RKO (cell line): ENCODE measurements at places on chromosomes 3 and 15.

GRCh38 chr15:34514251-34514670 lies 69.2 kb downstream of the GOLGA8B start:
- no peak for DNase-seq

GRCh38 chr15:26083896-26084295 lies 220.8 kb upstream of the ATP10A start:
- no peak for DNase-seq

DNA sequence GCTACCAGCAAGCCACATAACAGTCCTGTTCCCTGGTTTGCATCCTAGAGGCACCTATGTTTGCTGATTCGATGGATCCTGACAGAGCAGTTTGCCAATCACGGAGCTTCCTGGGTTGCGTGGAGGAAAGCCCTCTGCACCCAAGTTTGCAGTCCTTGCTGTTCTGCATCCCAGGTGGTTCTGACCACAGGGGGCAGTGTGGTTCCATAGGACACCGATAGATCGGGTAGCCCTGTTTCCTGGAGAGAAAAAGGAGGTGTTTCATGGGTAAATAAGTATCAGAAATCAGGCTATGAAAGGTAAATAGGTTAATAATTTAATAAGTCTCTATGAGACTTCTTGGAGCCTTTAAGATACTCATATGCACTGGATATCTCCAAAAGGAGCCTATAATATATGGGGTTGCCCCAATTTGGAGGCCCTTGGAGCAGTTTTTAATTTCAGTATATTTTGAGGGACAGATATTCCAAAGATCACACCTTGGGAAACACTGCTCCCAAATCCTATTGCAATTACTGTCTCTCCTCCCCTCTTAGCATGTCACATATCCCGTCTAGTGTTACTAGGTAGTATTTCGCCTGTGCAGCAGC lies 194.6 kb upstream of the TPM1 start:
- peak; percentile 36 for DNase-seq

GRCh38 chr15:77352887-77353286 lies 67.0 kb downstream of the PEAK1 start:
- DNase-seq: no peak

GRCh38 chr3:149593418-149594160 lies 64.2 kb downstream of the WWTR1 start:
- no peak for DNase-seq

- DNase-seq: no peak
Observed at GRCh38 chr3:78410077-78410476, 1357.7 kb downstream of the ROBO1 start.

- no peak for DNase-seq
Observed at GRCh38 chr15:82043796-82044372, 1.9 kb downstream of the MEX3B start.

- no peak for DNase-seq
Observed at GRCh38 chr3:123479891-123480290, 31.0 kb upstream of the ADCY5 start.

GRCh38 chr3:159829539-159830227 lies 159.0 kb upstream of the IL12A start:
- no peak for DNase-seq

- no peak for DNase-seq
Observed at GRCh38 chr3:107428051-107428858, 51.0 kb downstream of the CCDC54 start.

DNA sequence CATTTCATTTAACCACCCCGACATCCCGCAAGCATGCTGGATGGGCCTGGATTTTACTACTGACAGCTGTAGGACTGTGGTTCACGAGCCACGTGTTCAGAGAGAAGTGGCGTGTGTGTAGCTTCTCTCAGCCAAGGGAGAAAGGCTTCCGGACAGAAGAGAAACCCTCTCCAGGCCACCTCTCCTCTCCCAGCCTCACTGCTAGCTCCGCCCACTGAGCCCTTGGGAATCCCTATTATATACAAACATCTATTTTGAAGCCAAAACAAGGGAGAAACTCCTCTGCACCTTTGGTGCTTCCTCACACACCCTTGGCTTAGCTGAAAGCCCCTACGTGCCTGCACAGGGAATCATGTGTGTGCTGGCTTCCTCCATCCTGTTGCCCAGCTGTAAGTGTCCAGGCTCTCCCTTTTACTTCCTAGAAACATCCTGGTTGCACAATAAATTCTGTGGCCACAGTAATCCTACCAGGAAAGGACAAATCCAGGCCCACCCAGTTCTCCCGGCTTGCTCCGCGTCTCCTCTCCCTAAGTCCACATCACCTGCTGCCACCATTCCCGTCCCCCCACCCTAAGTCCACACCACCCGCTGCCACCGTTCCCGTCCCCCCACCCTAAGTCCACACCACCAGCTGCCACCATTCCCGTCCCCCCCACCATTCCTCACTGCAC lies 30.5 kb downstream of the PCSK6 start:
- DNase-seq: no peak

- DNase-seq: no peak
Observed at GRCh38 chr15:66808181-66808824, 106.3 kb downstream of the SMAD6 start.

- no peak for DNase-seq
Observed at GRCh38 chr3:19645093-19645492, 288.9 kb downstream of the EFHB start.
